ENCODE measurements at places on chromosomes 6 and 20. TPM values are rescaled to one million over a fixed set of nuclear protein-coding genes. Genes with fewer than 3 reads are reported as not detected.
A peak's percentile ranks its signal among the peaks of the same experiment; 100 is the strongest.

The COL9A3 gene
- 0.69 TPM for polyA plus RNA-seq

DNA sequence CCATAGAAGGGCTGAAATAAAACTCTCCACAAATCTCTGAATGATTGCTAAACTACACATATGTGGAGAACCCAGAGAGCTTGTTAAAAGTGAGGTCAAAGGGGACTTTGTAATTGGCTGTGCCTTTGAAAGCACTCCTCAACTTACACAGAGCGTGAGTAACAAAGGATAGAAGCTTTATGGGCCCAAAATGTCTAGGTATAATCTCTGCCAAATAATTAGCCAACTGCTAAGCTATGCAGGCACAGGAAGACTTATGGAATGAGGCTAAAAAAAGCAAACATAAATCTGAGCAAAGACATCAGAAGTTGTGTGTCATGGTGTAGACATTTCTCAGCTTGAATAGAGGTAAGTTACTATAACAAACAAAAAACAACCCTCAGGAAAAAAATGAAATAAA is 23.3 kb upstream of the UST start:
- DNase-seq, result peak; percentile 88

DNA sequence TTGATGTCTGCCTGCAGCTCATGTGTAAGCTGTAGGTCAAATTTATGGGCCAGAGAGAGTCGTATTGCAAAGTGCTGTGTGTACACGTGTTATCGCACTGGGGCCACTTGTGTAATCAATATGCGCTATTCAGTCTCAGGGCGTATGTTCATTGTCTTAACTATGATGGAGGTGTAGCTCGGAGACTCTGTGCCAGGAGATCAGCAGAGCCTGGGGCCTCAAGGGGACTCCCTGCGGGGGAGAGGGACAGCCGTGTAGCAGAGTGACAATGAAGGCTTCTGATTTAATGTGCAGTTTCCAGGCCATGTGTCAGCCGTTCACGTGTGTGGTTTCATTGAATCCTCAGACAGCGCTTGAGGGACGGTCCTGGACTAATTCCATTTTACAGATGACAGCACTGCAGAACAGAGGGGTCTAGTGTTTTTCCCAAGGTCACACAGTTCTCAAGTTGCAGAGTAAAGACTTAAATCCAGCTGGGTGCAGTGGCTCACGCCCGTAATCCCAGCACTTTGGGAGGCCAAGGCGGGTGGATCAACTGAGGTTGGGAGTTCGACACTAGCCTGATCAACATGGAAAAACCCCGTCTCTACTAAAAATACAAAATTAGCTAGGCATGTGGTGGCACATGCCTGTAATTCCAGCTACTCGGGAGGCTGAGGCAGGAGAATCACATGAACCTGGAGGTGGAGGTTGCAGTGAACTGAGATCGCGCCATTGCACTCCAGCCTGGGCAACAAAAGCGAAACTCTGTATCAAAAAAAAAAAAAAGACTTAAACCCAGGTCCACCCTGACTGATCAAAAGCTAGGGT is 242.5 kb downstream of the PREX1 start:
- DNase-seq, result no peak

- no peak for DNase-seq
Measured at GRCh38 chr6:53833155-53833554, 38.4 kb downstream of the LRRC1 start.

DNA sequence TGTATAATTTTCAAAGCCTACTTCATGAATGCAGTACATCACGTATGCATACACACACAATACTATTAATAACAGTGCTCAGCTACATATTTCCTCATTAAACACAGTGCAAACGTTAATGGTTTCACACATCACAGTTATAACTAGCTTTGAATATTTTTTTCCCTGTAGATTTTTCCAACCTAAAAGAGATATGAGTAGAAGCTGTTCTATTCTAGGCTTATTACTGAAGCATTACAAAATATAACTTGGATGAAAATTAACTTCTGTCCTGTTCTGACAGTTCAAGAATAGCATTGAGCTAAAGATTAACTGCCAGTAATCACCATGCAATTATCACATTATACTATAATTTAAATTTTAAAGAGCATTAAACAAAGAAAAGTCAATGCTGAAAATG is 6.2 kb downstream of the LMBRD1 start:
- DNase-seq, result no peak

DNA sequence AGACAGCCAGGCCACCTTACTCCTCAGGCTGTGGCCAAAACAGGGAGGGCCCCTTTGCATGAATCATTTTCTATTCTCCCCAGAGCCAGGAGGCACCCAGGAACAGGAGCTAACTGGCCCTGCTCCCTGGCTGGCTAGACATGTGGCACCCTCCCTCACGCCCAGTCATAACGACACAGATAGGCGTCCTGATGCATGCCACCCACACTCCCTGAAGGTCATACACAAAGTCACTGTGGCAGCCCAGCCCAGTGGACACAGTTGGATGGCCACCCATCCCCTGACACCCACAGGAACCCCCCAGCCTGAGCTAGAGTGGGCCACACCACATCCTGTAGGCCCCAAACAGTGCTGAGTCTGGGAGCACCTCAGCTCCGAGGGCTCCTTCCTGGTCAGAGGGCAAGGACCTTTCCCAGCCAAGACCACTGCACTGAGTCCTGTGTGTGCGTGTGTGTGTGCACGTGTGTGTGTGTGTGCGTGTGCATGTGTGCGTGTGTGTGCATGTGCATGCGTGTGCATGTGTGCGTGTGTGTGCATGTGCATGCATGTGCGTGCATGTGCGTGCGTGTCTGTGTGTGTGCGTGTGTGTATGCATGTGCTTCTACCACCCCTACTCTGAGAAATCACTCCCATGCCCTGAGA is 21.6 kb downstream of the TFEB start:
- DNase-seq, result no peak

GRCh38 chr6:123802351-123802696 is 1.3 kb upstream of the NKAIN2 start:
- no peak for DNase-seq

DNA sequence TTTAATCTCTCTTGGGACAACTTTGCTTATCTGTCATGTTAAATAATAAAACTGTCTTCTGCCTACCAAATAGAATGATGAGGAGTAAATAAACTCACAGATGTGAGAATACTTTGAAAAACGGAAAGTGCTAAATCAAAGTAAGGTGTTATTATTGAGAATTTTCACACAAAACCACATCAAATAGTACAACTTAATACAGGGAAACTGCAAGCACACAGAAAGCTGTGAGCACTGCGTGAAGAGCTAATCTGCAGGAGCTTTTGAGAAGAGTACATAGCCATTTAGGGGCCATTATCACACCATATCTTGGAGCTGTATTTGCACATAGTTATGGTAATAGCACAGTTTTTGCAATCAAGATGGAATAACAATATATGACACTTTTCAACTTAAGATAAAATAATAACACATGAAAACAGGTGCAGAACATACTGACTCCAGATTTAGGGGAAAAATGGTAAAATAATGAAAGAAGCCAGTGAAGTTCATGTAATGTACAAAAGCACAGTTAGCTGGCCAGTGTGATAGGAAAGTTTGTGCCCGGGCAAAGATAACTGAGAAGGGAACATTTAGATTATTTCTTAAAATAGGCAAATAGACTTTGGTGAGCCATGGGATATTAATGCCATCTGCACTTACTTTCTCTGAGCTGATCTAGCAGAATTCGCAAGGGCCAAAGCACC is 398.5 kb upstream of the PLCB4 start:
- DNase-seq, result no peak

DNA sequence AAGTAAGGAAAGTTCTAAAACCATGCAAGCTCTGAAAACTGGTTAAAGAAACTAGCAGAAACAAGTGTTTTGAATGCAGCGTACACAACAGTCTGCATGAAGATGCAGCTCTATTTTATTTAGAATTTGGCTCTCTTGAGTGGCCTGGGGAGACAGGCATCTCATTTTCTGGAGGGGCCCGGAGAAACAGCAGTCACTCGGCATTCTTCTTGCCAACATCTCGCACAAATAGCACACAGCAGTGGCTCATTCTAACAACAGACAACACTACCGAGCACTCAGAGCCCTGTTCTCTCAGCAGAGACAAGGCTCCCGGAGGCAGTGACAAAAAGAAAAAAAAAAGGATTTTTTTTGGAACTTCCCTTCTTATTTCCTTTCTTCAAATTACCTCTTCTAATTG is 108.5 kb upstream of the STMND1 start:
- DNase-seq, result no peak

- no peak for DNase-seq
Measured at GRCh38 chr6:161153725-161154124, 120.1 kb downstream of the AGPAT4 start.

DNA sequence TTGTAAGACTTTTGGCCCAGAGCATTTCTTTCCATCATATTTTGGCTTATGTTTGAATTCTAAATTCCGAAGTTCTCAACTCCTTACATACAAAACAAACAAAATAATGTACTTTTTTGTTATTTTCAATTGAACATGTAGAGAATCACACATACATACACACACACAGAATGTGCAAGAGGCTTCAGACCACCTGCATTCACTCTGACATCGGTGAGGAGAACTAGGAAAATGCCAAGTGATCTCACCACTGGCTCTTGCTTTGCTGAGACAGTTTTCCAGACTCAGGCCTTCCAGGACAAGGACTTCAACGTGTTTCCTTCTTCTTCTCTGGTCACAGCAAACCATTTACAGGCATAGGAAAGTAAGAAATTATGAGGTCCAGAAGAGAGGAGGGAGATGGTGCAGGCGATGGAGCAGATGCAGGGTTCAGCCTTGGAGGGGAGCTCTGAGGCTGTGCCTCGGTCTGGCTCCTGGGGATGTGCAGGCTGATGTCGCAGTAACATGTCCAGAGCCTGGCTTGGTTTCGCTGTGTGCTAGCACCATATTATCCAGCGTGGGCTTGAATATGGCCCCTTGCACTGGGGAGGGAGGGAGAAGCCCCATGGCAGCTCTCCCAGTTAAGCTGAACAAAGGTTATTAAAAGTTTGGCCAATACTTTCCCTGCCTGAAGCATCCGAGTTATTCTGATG is 93.4 kb downstream of the DACT2 start:
- no peak for DNase-seq

- DNase-seq, result no peak
Measured at GRCh38 chr20:49346682-49347081, 68.8 kb upstream of the ZNFX1 start.

- DNase-seq, result no peak
Measured at GRCh38 chr20:5612581-5613301, 137.5 kb upstream of the SHLD1 start.

DNA sequence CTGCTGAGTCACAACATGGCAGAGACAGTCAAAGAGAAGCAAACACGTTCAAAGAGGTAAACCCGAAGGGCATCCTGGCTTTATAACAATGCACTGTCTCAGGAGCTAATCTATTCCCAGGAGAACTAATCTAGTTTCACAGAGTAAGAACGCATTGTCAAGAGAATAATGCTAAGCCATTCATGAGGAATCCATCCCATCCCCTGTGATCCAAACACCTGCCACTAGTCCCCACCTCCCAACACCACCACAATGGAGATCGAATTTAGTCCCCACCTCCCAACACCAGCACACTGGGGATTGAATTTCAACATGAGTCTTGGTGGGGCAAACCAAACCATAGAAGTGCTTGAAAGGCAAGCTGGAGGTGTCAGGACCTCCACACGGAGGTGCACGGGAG is 231.5 kb upstream of the ID4 start:
- no peak for DNase-seq
